Stimulated activated effector memory CD8-positive, alpha-beta T cell treated with anti-CD3 and anti-CD28 coated beads, Interleukin-12 subunit alpha, Interleukin-12 subunit beta, amount 100 ng/mL, for 72 hours (primary cell): ENCODE measurements at places on chromosomes 3 and 15.

DNA sequence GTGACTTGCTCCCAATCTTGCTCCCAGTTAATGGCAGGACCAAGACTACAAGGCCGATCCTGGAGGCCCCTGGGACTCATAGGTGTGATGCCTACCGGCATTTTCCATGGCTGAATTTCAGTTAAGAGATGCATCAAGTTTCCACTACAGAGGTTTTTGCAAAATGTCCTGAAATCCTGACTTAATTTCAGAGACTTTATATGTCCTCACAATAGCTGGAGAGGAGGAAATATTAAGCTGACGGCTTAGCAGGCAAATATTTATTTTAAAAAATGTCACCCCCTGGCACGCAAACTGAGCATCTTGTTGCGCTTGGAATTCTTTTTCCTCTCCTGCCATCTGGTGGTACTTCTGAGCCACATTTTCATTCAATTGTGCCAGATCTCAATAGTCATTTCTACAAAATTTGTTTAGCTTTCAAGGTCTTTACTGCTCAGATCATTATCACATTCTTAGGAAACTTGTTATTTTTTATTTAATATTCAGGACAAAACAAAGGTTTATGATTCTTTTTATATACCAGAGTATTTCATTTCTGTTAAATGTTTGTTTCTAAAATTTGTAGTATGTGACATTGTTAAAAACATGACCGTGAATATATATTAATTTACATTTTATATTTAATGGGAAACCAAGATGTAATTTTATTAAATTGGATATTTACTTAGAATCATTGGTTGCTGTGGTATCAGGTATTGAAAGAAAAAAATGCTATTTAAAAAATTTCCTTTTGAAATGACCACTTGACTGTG is 189.2 kb upstream of the THRB start:
- DNase-seq, result no peak

- DNase-seq, result no peak
Observed at GRCh38 chr3:110413807-110414748, 657.5 kb upstream of the NECTIN3 start.

- DNase-seq, result no peak
Observed at GRCh38 chr15:100005013-100005412, 271.8 kb upstream of the LYSMD4 start.

GRCh38 chr3:10249833-10250232 is 1.6 kb downstream of the TATDN2 start:
- DNase-seq, result no peak

- DNase-seq, result no peak
Observed at GRCh38 chr15:79635897-79636561, 203.9 kb downstream of the MINAR1 start.

GRCh38 chr3:61979638-61980037 is 393.7 kb downstream of the FEZF2 start:
- no peak for DNase-seq

- DNase-seq, result no peak
Observed at GRCh38 chr15:32794973-32795372, 77.2 kb downstream of the GREM1 start.

DNA sequence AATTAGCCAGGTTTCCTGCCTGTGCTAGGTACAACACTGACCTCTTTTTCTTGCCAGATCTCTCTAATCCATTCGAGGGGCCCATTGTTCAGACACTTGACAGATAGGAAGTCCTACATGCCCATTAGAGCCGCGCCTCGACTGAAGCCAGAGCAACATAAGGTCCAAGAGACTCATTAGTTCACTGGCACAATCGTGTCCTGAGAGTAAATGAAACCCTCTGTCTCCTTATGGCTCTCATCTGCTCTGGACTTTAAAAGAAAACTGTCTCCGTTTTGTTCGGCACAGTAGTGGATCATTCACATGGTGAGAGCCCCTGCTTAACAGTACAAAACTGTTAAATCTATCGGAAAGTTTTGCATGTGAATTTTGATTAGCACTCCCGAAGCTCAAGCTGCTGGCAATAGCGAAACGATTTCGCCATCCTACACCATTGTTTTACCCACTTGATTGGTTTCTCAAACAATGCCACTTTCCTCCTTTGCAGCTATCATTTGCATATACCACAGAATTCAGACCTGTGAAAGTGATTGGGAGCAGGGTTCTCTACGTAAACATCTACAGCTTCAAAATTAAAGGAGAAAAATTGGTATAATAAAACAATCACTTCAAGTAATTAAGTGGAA is 19.0 kb upstream of the C15orf61 start:
- DNase-seq, result no peak

DNA sequence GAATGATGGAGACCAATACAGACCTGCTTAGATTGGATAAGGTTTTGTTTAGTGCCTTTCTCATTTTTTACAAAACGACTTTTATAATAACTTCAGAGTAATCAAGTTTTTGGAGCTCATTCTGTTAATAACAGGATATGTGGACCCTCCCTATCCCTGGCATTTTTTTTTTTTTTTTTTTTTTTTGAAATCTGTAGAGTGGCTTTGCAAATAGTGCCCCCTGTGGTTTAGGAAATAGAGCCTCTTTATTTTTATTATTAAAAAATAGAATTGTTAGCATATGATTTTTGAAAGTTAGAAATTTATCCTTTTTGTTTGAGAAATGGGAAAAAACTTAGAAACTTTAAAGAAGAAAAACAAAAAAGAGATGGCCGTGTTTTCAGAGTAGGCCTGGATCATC is 11.4 kb downstream of the SKIL start:
- DNase-seq, result no peak

- DNase-seq, result peak; percentile 45
Observed at GRCh38 chr15:50182219-50183013, 420 bp downstream of the SLC27A2 start.

DNA sequence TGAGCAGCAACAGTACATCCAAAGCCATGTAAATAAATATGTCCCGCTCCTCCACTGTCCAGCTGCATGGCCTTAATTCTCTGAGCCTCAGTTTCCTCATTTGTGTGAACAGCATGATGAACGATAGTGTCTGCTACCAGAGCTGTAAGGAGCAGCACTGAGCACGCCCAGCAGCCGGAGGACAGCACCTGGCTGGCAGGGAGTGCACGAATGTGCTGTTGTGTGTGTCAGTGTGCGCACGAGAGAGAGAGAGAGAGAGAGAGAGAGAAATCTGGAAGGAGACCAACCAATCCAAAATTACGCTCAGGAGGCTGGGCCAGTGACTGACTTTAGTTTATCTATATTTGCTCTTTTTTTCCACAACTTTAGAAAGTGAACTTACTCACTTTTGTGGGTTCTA is 26.6 kb upstream of the PLXNA1 start:
- no peak for DNase-seq
